Thyroid gland (tissue), 4 donors: ENCODE measurements at places on chromosomes 4 and X.

- no peak for DNase-seq
Observed at GRCh38 chr4:182189103-182189878, 53.9 kb upstream of the TENM3 start.

DNA sequence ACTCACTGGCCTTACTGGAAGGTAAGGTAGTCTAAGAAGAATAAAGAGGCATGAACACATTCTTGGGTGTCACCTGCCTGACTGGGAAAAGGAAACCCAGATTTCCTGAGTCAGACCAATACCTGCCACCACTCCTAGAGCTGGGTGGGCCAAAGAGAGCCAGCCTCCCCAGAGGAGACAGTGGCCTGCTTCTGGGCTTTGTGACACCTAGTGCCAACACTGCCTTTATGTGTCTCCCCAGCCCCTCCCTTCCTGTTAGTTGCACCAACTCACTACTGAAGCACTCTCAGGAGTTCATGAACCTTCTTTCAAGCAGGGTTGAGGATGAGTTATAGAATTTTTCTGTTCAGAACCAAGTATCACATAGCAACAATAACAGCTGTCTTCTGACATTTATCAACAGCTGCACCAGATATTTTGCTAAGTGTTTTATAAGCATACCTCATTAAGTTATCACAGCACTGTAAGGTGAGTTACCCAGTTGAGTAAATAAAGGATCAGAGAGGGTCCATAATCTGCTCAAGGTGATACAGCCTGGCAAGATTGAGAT lies 77.6 kb upstream of the ETNPPL start:
- DNase-seq = no peak

- DNase-seq = peak; percentile 14
Observed at GRCh38 chr4:139814323-139815015, 148.8 kb downstream of the MGST2 start.

GRCh38 chr4:112167794-112168193 lies 22.5 kb downstream of the FAM241A start:
- DNase-seq = no peak

GRCh38 chrX:50865311-50865710 lies 45.2 kb upstream of the BMP15 start:
- no peak for DNase-seq

- DNase-seq = no peak
Observed at GRCh38 chrX:69319376-69319775, 154.1 kb upstream of the PJA1 start.

DNA sequence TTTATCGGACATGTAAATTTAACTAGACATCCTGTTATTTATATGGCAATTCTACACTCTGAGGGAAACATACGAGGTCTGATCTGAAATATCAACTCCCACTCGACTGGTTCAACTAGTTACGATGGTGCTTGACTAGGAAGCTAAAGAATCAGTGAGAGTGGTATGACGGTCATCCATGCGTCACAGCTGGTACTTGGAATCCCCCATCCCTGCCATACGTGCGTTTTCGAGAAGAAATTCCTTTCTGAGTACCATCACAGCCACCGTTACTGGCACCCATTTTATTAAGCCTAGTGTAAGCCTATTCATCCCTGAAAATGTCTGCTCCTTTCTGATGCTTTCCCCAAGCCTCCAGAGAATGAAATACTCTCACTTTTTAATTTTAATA lies 695 bp upstream of the PIGA start:
- peak; percentile 42 for DNase-seq

DNA sequence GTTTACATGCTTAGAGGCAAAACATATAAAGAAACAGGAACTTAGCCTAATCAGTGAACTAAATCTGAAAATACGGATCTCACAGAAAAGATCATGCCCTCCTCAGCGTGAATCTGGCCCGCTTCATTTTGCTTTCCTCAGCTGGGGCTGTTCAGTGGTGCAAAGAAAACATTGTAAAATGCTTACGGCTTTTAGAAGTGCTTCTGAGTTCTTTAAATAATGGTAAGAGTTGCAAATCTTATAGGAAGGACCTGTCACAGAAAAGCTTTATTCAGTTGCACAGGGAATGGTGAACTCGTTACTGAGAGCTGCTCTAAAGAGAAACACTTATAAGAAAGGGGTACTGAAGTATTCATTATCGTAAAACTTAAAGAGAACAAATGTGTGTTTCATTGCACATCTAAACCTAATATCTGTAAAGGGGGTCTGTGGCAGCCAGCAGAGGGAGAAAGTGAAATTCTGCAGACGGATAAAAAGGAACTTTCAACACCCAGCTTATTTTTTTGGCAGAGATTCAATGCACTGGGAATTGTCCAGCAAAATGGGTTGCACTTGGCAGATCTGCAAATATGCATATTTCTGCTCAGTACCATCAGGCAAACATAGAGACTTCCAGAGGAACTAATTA lies 139.2 kb upstream of the ANK2 start:
- DNase-seq = no peak

DNA sequence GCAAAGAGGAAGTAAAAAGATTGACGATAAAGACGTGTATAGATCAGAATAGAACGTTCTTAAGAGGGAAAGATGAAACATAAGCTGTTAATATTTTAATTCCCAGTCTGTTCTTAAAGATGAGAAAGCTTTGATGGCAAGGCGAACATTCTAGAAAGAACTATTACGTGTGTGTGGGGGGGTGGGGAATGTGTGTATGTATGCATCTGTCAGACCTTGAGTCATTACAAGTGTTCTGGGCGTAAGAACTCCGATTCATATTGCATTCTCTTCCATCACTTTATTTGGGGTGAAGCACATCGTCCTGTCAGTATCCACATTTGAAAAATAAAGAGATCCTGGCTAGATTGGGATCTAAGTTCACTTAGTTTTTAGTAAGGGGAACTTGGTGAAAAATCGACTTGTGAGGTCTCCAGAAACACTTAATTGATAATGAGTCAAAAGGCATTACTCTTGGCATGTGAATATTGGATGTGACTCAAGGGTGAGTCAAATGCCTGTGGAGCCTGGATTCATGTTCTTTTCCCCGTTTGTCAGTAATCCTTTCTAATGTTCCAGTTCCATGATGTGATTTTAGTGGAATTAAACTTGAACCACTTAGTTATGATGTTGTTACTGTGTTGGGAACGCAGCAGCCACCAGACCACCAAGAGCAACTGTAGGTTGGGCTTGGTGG lies 3.1 kb downstream of the SMS start:
- DNase-seq = peak; percentile 53

- no peak for DNase-seq
Observed at GRCh38 chr4:123110147-123110546, 187.8 kb upstream of the NUDT6 start.

- no peak for DNase-seq
Observed at GRCh38 chr4:101708293-101709039, 82.1 kb upstream of the BANK1 start.

- no peak for DNase-seq
Observed at GRCh38 chrX:154402622-154403127, 4.5 kb downstream of the RPL10 start.

GRCh38 chrX:25154168-25154567 lies 138.4 kb upstream of the ARX start:
- no peak for DNase-seq

DNA sequence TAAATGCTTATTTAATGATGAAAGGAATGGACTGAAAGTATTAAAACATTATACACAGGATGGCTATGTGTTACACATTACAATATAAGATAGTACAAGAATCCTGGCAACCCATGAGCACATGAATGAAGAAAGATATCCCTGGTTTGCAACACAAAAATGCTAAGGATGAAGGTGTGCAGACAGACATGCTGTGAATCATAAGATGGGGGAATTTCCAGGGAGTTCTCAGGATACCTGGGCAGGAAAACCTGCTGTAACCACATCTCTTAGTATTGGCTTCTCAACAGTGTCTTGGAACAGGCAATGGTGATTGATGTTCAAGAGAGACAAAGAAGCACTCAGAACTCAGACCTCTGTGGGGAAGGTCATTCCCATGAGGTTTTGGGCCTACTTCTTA lies 23.9 kb upstream of the ANOS1 start:
- DNase-seq = no peak

- DNase-seq = no peak
Observed at GRCh38 chrX:2162695-2163094, 338.1 kb downstream of the DHRSX start.

DNA sequence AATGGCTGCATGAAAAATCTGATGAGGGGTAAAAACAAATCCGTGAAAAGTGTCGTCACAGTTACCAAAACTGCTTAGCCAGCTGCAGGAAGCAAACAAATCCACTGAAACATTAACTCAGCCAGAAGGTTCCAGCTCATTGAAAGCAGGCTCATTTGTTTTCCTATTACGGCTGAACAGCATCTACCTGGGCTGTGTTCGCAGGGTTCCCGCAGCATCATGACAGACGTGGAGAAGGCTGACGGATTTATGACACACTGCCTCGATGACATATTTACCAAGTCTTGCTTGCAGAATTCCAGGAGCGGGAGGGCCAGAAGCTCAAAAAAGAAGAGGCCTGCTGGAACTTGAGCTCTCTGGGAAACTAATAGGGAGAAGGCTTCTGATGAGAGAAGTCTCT lies 781.1 kb downstream of the RAB28 start:
- DNase-seq = no peak

DNA sequence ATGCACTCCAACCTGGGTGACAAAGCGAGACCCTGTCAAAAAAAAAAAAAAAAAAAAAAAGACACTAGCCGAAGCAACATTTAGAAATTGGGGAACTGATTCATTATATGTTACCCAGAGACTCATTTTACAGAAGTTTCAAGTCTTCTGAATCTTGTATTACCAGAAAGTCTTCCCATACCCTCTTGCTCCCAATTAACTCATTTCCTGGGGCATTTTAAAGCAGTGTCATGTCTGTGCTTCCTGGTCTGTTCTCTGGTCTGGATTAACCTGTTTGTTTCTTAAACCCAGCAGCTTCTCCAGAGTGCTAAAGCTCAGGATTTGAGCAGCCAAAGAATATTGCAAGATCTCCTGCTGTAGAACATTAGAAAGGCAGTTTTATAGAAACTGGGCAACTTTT lies 43.7 kb downstream of the FRMPD3 start:
- DNase-seq = no peak

- DNase-seq = no peak
Observed at GRCh38 chr4:85673540-85673939, 198.6 kb downstream of the ARHGAP24 start.

DNA sequence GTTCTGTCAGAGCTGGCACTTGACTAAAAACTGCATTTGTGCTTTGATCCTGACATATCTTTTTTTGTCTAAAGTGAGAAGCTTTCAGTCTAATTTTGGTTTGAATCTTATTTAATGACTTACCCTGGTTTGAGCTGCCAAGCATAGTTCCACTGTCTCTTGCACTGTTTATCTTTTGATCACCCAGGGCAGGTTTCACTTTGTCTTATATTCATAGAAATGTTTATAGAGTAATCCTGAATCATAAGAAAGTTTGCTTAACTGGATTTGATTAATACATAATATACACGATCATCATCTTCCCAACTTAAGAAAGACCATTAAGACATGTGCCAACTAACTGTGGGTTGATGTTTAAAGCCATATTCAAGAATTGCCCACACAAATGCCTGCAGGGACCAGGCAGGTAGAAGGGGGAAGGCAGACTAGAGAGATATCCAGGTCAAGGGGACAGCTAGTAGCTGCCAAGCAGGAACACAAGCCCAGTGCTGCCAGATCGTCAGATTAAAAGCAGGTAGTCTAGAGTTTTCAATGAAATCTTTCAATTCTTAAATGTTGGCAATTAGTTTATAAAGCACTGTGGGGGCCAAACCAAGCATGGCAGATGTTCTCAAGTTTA lies 1.9 kb downstream of the GK start:
- peak; percentile 13 for DNase-seq

DNA sequence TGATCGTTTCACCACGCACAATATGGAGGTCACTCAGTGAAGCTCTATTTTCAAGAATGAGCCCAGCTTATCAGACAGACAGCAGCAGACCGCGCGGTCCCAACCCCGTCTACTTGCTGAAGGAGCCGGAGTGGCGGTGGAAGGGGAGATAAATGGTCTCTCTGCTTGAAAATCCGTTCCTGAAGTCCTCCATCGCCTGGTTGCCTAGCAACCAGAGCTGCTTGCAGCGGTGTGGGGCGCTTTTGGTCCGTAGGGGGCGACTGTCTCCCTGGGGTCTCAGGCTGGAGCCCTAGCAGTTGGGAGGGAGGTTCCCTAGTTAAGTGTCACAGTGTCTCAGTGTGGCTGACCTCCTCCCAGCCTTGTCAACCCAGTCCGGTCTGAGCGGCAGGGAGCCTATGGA lies 8.3 kb upstream of the DLG3 start:
- DNase-seq = no peak

- peak; percentile 55 for DNase-seq
Observed at GRCh38 chr4:38154681-38155588, 194.7 kb downstream of the PTTG2 start.

GRCh38 chr4:153453402-153453801 lies 12.8 kb upstream of the TMEM131L start:
- no peak for DNase-seq

DNA sequence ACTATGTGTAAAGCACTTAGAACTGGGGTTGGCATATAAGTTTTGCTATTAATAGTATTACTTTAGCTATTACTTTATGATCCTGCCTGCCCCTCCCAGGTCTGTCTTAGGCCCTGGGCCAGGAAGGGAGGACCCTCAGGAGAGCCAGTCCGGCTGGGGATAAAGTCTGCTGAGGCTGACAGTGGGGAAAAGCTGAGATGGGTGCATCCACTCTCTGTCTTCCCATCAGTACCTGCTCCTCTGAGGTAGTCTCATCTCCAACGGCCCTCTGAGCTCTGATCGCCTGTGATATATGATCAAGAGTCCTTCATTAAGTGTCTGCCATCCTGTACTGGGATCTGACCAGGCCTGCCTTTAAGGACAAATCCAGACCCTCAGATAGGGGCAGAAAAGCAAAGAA lies 156.5 kb upstream of the PJA1 start:
- no peak for DNase-seq

GRCh38 chr4:163344147-163345125 lies 744 bp downstream of the NPY5R start:
- DNase-seq = no peak

DNA sequence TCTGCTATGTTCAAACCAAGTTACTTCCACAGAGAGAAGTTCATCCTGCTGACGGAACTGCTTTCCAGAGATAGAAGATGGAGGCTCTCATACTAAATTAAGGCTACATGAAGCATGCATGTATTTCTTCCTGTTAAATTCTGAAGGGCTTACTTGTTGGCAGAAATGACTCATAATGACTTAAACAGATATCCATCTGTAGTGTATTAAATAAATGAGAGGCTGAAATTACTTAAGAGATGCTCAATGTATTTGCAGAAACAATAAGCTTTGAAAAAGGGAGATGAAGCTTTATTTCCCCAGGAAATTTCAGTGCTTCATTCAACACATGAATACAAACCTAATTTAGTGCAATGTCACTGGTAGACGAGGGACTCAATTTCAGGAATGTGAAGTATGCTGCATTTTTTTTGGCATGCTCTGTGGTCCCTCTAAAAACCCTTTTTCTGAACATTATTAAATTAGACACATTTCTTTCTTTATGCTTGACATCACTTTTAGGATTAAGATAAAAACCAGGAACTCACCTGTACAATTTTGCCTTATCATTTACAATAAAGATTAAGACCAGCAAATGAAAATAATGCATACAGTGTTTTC lies 759.1 kb upstream of the POU3F4 start:
- DNase-seq = no peak

GRCh38 chr4:78424461-78424860 lies 127.1 kb upstream of the ANXA3 start:
- DNase-seq = no peak
